NCI-H1436 (cell line): ENCODE measurements at places on chromosomes 7 and 10.

DNA sequence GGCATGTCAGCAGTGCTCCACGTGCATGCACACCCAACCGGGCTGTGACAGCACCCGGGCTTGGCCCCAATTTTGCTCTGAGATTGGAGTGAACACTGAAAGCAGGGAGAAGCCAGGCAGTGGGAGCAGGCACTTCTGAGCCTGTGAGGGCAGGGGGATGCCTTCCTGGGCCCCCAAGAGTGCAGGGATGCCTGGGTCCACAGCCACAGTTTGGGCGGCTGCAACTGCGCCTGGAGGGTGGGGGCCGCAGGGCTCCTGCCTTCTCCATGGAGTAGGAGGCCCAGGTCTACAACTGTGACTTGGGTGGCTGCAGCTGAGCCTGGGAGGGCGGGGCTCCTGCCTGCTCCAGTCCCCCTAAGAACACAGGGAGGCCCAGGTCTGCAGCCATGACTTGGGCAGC, 37.6 kb upstream of the BNIP3 start:
- no peak for DNase-seq

DNA sequence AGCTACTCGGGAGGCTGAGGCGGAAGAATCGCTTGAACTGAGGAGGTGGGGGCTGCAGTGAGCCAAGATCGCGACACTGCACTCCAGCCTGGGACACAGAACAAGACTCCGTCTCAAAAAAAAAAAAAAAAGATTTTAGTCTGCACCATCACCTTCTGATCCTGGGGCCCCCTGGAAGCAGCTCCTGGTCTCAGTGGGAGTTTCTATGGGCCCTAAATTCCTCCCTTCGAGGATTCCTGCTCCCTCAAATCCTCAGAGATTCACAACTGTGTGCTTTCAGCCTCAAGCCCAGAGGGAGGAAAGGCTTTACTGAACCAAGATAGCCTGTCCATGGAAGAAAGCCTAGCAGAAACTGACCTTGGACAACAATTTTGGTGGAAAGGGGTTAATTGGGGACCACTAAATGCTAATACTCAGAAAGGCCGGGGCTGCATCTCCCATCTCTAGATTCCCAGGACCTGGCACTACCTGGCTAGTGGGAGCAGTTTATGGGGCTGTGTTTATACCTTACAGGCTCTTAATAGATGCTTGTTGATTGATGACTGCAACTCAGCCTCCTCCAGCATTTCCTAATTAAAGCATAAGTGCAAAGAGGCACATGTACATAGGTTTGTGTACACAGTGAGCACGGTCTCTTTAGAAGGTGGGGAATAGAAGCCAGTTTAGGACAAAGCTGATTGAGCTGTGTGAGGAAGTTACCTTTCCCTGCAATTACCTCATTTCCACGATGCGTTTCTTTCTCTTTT, 9.2 kb upstream of the FGFR2 start:
- DNase-seq = no peak

DNA sequence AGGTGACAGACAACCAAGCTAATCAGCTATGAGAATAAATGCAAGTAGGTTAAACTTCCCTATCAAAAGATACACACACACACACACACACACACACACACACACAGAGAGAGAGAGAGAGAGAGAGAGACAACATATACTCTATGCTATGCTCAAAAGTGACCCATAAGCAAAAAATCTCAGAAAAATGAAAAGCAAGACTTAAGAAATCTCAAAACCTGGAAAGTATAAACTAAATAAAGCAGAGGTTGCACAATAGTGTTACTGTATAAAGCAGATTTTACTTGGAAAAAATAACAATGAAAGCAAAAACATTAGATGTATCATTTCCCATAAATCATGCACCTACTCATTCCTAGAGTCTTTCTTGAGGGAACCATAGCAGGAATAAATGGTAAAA, 221.5 kb downstream of the INHBA start:
- no peak for DNase-seq

GRCh38 chr10:84337199-84337598, 8.8 kb downstream of the CCSER2 start:
- no peak for DNase-seq

- no peak for DNase-seq
Observed at GRCh38 chr10:113285305-113285704, 267.5 kb upstream of the HABP2 start.

- DNase-seq = no peak
Observed at GRCh38 chr7:70037171-70037933, 439.1 kb downstream of the AUTS2 start.

GRCh38 chr10:102628451-102628911, 15.8 kb upstream of the TRIM8 start:
- no peak for DNase-seq

- no peak for DNase-seq
Observed at GRCh38 chr10:50360077-50360850, 108.9 kb upstream of the ASAH2 start.

DNA sequence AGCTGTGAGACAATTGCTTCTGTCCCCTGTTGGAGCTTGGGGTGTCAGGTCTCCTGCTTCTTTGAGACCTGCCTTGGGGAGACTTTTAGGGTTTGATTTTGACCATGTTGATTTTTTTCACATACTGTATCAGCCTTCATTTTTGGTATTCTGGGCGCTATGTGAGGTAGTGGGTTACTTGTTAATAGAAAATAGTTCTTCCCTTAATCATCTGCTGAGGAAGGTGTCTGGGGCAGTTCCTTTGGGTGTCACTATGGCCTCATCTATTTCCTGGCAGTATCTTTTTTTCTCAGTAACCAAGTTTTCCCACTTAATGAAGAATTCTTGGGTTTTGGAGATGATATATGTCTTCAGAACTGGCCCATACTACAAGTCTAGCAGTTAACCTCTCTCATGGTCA, 4.6 kb upstream of the NOLC1 start:
- DNase-seq = no peak

DNA sequence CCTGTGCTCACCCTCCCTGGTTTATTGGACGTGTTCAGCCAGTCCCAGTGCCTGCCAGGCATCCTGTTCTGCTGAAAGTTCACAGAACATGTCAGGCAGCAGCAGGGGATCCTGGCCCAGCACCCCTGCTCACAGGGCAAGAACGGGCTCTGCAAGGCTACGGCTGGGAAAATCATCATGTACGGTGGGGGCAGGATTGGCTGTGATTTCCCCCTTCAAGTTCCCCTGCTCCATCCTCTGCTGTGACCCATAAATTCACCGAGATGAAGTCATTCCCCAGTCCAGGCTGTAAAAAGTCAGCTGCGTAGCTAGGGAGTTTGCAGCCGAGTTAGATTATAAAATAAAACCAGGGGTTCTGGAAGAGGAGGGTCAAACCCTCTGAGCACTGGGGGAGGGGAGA, 484.1 kb upstream of the ZMIZ1 start:
- no peak for DNase-seq

GRCh38 chr7:39349452-39350123, 216.6 kb upstream of the YAE1 start:
- no peak for DNase-seq

DNA sequence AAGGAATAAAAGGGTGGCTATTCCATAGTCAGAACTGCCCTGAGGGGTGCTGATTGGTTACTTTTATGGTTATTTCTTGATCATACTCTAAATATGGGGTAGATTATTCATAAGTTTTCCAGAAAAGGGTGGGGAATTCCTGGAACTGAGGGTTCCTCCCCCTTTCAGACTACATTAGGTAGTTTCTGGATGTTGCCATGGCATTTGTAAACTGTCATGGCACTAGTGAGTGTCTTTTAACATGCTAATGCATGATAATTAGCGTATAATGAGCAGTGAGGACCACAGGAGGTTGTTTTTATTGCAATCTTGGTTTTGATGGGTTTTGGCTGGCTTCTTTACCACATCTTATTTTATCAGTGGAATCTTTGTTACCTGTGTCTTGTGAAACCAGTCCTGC, 26.5 kb upstream of the POT1 start:
- DNase-seq = no peak

DNA sequence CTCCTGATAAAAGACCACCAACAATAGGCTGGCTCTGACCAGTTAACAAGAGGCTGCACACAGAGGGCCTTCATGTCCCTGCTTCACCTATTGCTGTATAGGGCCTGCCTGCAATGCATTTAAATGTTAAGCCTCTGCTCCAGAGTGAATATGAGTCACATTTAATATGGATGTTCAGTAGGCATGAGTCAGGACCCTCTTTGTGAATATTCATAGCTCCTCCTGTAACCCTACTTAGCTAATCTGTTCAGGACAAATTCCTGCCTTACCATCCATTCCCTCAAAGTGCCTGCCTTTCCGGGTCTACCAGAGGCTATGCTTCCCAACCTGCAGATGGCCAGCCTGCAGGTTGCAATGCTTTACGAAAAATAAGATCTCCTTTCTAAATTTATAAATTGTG, 32.5 kb downstream of the ARHGAP22 start:
- DNase-seq = no peak

DNA sequence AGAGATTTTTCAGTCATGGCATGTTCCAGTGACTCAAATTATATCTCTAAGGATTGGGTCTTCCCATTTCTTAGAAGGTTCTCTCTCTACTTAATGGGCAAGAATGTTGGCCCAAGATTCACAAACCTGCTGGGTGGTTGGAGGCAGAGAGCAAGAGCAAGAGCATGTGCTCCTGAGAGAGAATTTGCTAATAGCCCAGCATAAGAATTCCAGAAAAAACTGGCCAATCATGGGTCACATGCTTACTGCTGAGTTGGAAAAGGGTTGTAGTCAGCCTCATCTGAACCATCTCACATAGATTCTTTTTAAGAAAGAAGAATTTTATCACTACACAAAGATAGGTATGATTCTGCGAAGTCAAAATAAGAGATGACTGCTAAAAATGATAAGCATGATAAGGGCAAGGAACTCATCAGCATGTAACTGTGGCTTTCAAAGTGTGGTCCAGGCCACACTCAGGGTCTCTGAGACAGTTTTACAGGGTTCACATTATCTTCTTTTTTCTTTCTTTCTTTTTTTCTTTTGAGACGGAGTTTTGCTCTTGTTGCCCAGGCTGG, 8.2 kb upstream of the VCL start:
- DNase-seq = no peak

DNA sequence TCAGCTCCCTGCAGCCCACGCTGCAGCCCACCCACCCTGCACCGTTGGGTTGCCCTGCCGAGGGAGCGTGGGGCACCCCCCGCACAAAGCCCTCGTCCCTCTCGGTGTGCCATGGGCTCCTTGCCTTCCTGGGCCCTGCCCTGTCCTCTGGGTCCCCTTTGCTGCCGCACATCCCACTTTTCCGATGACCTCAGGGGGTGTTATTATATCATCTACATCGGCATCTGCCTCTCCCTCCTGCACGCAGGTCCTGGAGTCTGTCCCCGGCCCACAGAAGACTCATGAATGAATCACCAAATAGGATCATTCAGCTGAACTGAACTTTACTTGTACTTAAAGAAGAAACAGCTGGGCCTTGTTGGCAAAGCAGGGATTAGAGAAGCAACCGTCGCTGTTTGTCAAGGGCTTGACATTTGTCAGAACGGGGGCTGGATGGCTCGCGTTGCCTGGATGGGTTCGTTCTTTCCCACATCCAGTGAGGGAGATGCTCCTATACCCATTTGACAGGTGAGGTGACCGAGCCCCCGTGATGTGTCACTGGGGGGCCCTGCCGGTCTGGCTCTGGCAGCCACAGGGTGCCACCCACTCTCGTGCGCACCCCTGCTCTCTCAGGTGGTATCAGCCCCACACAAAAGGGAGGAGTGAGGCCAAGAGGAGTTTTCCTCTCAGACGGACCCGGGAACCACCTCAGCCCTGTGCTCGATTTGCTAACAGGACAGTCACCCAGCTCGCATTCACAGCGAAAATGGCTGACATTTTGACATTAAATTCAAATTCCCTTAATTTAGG, 58.6 kb upstream of the EBF3 start:
- DNase-seq = no peak

- peak; percentile 13 for DNase-seq
Observed at GRCh38 chr10:79073784-79074432, 5.1 kb downstream of the ZMIZ1 start.

DNA sequence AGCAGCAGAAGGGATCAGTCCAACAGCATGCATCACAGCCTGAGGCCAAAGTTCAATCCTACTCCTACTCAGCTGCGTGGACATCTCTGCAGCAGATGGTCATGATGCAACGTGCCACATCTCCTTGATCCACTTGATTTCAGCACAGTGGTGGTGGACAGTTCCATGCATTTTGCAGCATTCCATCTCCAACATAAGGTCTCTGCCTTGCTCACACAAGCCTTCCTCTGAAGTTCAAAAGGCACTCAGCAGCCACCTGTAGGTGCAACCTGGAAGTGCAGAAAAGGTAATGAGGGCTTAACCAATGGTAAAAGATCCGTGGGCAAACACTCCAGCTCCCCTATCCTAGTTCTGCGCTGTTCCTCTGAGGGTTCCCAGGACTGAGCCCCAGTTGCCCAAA, 57.5 kb upstream of the CHCHD3 start:
- DNase-seq = no peak

GRCh38 chr10:69731184-69731583, 70.5 kb upstream of the COL13A1 start:
- no peak for DNase-seq

- no peak for DNase-seq
Observed at GRCh38 chr10:49015700-49016099, 76.1 kb upstream of the LRRC18 start.

DNA sequence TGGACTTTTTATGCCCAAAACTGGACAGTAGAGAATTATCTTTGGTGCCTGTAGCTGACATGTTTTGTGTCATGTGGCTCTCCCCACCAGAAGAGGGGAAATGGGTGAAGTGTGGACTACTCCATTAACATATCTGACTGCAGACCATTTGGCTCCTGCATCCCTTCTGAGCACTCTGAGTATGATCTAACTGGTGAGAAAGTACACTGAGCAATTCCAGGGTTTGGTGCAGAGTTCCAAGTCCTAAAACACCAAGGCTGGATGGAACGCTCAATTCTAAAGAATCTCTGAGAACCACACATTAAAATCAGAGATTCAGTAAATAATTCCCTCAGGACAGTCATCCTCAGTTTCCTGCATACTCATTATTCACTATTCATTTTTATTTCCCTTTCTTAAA, 22.8 kb upstream of the OSBPL3 start:
- no peak for DNase-seq

DNA sequence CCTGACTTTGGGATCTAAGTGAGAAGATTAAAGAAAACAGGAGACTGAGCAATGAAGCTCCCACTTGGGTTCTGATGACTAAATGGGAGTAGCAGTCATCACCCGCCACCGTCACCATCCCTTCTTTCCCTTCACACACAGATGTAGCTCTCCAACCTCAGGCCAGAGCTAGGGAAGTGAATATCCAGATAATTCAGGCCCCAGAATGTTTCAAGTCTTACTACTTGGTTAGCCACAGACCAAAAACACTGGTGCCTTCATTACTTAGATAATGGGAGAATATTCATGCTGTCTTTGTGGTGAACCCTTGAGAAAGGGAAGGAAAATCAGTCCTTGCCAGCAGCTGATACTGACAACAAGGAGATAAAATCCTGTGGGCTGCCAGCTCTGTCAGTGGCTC, 100.7 kb downstream of the OSBPL3 start:
- DNase-seq = no peak

DNA sequence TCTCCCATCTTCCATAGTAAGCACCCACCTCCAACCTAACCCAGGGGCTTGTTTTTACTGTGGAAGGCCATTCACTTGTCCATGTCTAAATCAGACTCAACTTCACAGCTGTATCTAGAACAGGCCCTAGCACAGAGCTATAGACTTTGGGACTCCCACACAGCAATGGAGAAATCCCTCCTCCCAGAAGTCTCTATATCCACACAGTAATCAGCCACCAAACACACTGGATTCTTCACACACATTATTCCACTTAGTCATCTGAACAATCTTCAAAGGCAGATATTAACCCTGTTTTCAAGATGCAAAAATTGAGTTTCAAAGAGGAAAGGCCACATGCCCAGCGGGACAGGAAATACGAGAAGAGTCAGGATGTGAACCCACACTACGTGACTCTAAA, 81.8 kb downstream of the MALSU1 start:
- DNase-seq = no peak
